T-helper 1 cell (primary cell): ENCODE measurements at places on chromosomes 11 and 22.
A peak's percentile ranks its signal among the peaks of the same experiment; 100 is the strongest.

DNA sequence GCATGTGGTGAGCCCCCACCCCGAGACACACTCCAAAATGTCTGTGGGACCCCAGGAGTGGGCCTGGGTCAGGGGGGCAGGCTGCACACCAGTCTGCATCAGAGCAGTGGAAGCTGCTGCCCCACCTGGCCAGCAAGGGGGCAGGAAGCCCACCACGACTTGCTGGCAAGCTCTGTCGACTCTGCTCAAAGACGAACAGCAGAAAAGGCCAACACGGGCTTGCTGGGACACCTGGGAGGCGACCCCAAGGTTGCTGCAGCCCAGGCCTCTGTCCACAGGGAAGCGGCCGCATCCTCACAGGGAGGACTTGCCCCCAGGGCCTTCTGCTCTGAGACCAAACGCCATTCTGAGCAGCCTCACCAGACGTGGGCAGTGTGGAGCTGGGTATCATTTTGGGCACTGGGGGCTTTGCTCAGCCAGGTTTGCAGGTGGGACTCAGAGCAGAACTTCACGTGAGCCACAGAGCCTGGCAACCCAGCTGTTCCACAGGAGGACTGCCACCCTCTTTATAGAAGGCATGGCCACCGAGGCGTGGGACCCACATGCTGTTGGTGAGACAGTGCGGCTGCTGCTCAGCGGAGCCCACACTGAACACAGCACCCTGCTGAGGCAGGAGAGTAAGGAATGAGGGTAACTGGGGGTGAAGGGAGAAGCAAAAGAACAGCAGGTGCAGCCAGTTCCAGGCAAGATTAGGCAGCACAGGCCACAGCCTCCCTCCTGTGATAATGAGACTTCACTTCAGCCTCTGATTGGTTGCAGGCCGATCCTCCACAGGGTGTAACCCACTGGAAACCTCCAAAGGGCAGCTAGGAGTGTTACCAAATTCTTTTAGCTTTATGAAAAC lies 11.0 kb downstream of the IL17REL start:
- DNase-seq = no peak

- DNase-seq = no peak
Observed at GRCh38 chr11:102268985-102269470, 48.3 kb upstream of the BIRC3 start.

- no peak for DNase-seq
Observed at GRCh38 chr11:64711138-64711955, 11.7 kb downstream of the NRXN2 start.

GRCh38 chr11:75815345-75816168 lies 547 bp downstream of the UVRAG start:
- DNase-seq = peak; percentile 58

DNA sequence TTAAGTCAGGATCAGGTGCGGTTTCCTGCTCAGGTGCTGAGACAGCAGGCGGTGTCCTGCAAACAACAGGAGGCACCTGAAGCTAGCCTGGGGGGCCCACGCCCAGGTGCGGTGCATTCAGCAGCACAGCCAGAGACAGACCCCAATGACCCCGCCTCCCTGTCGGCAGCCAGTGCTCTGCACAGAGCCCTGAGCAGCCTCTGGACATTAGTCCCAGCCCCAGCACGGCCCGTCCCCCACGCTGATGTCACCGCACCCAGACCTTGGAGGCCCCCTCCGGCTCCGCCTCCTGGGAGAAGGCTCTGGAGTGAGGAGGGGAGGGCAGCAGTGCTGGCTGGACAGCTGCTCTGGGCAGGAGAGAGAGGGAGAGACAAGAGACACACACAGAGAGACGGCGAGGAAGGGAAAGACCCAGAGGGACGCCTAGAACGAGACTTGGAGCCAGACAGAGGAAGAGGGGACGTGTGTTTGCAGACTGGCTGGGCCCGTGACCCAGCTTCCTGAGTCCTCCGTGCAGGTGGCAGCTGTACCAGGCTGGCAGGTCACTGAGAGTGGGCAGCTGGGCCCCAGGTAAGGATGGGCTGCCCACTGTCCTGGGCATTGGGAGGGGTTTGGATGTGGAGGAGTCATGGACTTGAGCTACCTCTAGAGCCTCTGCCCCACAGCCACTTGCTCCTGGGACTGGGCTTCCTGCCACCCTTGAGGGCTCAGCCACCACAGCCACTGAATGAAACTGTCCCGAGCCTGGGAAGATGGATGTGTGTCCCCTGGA lies at the start of gene MYO7A:
Gene MYO7A, plus strand, starts transcription at position 327 of the 772 bp plus-strand sequence. CDS start 2,389 bp downstream, outside the sequence.
- no peak for DNase-seq
